Activated naive CD4-positive, alpha-beta T cell (primary cell): ENCODE measurements at places on chromosomes 4 and X.

DNA sequence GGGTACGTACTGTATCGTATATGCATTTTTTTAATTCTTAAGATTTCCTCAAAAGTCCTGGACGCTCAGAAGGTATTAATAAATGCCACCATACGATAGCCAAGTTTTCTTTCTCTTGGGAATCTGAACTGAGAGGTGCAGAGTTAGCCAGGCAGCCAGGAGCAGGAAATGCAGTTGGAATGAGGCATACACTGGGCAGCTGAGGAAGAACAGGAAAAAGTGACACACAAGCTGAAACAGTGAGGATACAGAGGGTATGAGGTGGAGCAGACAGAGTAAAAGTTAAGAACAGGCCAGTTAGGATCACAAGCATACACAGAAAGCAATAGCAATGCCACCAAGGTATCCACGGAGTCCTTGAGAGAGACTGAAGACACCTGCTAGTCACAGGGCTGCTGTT, 13.4 kb downstream of the UFSP2 start:
- DNase-seq, result no peak

DNA sequence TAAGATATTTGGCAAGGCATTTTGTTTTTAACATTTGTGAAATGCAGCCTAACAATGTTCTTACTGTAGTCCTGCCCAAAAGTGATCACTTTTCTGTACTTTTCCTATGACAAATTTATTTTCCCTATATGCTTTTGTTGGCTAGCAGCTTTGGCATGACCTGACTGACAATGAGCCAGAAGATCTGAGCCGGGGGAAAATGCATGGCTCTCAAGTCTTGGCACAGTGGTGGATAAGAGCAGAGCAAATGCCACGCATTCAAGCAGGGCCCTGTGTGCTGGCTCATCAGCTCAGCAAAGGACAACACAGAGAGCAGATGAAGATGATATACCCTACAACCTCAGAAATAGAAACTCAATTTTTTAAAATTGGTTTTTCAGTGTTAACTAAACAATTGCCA, 187.3 kb downstream of the ANAPC10 start:
- DNase-seq, result no peak

GRCh38 chr4:113996599-113997177, 17.2 kb upstream of the ARSJ start:
- DNase-seq, result no peak

DNA sequence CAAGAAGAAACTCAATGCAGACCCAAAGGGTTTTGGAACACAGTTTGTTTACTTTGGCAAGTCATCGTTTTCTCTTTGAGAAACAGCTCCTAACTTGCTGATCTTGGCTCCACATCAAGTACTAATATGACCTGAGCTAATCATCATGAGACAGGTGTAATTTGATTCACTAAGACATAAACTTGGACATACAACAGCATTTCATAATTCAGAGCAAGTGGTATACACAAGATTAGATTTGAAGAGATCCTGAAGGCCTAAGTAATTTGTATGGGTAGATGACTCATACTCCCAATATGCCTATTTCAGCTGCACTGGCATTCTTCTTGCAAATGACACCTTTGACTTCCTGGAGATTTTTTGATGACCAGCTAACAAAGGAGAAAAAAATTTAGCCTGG, 1521.7 kb downstream of the RPA4 start:
- DNase-seq, result no peak

DNA sequence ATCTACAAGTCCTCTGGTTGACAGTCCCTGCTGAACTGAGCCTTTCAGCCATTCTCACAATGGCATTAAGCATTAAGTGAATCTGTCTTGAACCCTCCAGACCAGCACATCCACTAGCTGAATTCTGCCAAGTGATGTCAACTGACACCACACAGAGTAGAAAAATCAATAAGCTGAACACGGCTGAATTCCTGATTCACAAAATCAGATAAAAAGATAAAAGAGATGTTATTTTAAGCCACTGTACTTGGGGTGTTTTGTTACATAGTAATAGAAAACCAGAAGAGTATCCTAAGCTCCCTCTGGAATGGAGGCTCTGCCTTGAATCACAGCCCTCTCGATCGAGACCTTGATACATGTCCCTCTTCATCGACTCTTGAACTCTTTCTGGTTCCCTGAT, 336.5 kb downstream of the DMD start:
- DNase-seq, result no peak

GRCh38 chr4:156197216-156197615, 243.6 kb upstream of the CTSO start:
- DNase-seq, result no peak

DNA sequence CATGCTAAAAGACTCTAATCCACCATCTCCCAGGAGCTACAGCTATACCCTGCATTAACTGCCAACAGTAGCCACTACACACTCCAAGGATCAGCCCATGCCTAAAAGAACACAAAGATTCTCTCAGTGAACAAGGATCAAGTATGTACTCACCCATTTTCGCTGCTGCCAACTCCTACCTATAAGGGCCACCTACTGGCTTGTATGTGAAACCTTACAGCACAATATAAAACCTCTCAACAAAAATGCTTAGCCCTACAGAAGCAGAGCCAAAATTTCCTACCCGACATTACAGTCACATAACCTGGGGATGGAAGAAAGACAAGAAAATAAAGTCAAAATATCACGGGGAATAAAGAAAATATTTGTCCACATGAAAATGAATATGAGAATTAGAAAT, 562.8 kb upstream of the POU3F4 start:
- DNase-seq, result no peak

- no peak for DNase-seq
These were observed 312.7 kb upstream of the GATB start for GRCh38 chr4:152073351-152074087.

GRCh38 chr4:34633241-34633640, 1611.1 kb downstream of the ARAP2 start:
- DNase-seq, result no peak
